ENCODE measurements at places on chromosomes 11 and 22.

DNA sequence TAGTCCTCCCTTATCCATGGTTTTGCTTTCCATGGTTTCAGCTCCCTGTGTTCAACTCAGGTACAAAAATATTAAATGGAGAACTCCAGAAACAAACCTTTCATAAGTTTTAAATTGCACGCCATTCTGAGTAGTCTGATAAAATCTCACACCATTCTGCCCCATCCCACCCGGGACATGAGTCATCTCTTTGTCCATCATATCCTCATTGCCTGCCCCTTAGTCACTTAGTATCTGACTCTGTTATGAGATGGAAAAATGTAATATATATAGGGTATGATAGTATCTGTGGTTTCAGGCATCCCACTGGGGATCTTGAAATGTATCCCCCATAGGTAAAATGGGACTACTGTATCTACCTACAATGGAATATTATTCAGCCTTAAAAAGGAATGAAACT lies 35.5 kb upstream of the FGF3 start:
- DNase-seq: peak; percentile 78

DNA sequence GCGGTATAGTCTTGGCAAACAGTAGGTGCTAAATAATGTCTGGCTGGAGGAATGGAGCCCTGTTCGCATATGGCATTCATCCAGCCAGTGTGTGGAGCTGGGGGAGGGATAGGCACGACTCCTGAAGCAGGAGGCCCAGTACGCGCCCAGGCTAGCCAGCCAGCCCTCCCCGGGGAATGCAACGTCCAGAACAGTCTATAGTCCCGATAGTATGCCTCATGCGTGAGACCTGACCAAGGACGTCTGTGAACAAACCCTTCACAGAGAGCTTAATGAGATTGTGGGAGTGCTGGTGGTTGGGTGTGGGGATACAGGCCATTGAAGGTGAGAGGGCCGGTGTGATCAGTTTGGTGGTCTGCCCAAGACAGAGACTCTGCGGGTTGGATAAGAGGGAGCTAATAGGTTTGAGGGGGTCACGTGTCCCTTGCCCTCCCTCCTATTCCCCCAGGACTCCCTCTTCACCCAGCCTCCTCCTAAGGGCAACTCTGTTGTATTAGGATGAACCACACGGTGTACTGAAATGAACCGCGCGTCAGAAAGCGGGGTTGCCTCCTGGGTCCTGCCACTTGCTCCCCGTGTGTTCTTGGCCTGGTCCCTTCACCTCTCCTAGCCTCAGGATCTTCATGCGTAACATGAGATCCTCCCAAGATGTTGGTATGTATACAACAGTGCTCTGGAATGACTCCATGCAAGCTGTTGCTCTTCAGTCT lies 987 bp upstream of the GRIK4 start:
- DNase-seq: no peak

DNA sequence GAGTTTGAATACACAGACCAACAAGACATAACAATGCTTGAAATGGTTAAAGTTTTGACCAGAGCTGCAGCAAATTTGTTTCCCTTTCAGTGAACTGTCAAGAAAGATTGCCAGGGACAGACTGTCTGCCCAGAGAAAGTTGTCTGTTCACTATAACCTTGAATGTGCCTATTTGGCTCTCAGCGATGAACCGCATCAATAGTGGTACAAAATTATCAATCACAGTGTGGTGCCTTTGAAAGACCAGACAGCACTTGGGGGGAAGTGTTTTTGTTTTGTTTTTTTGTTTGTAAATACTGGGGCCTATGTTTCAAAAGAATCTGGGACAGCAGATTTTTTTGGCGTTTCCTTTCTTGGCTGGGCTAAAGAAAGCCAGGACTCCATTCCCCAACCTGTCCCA lies 123.1 kb downstream of the CD44 start:
- DNase-seq: no peak

DNA sequence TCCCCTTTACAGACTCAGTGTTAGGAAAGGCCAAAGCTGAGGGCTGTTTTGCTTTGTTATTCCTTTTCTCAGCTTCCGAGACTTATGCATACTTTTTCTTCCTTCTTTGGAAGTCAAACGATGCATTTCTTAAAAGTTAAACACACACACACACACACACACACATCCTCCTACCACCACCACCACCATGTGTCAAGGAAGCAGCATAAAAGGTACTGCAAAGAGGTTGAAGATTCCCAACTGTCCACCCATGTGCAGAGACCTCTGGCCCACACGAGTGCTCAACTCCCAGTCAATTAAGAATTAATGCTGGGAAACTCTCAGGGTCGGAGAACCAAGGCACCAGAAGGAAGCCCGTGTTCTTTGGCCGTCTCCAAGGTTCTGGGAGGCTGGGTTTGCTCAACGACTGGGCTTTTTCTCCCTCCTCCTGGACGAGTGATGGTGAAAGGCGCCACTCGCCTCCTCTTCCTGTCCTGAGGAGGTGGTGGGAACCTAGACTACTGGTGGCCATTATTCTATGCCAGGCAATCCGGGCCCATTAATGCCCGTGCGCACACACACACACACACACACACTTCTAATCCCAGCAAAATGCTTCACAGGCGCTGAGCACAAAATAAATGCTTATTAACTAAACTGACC lies 15.1 kb downstream of the MN1 start:
- no peak for DNase-seq

- peak; percentile 81 for DNase-seq
Observed at GRCh38 chr11:47233989-47234668, 14.5 kb downstream of the ACP2 start.

DNA sequence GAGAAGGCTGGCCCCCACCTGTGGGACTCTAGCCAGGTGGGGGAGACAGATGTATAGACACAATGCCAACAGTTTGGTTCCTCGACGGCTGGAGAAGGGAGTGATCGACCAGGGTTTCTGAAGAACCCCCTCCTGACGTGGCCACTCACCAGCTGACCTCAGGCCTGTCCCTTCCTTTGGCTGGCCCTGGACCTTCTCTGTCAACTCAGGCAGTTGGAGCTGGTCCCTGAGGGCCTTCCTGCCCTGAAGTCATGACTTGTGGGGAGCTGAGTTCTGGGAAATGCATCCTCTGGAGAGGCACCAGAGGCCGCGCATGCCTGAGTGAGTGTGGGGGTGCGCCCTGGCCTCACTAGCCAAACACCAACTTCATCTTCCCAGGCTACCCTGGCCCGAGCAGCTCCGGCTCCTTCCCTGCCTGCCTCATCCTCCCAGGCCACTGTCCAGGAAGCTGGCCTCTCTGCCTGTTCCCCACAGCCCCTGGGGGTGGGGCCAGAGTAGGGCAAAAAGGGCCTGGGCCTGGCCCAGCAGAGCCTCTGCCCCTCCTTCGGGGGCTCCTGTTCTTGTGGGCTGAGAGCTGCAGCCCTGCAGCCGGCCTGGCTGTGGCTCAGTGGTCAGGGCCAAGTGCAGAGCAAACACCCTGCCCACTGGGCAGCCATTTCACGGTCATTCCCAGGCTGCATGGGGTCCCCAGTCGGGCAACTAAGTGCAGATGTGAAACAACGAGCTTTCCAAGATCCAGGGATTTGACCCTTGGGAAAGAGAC lies 23.6 kb downstream of the TXN2 start:
- DNase-seq: no peak

DNA sequence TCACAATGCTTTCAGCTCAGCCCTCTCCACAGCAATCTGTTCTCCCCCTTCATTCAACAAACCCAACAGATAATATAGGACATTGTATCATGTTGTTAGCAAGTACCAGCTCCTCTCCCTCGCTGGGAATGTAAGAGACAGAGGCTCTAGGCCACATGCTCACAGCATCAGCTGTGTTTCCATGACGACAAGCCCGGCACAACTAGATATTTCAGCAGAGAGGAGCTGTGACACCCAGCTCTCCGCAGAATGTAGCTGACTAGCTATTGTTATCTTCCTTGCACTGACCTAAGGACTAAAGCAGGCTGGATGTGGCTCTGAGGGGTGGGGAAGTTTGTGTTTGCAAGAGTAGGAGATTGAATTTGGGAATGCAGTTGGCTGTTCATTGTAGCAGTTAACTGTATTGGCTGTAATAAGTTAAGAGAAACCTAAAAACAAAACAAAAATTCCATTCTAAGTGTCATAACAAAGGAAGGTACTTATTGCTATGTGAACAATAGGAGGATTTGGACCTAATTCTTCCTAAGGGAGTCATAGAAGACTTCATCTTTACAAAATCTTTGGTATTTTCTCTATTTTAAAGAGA lies 28.0 kb upstream of the RRAS2 start:
- peak; percentile 98 for DNase-seq

GRCh38 chr11:28461338-28461737 lies 353.1 kb downstream of the METTL15 start:
- peak; percentile 18 for DNase-seq

DNA sequence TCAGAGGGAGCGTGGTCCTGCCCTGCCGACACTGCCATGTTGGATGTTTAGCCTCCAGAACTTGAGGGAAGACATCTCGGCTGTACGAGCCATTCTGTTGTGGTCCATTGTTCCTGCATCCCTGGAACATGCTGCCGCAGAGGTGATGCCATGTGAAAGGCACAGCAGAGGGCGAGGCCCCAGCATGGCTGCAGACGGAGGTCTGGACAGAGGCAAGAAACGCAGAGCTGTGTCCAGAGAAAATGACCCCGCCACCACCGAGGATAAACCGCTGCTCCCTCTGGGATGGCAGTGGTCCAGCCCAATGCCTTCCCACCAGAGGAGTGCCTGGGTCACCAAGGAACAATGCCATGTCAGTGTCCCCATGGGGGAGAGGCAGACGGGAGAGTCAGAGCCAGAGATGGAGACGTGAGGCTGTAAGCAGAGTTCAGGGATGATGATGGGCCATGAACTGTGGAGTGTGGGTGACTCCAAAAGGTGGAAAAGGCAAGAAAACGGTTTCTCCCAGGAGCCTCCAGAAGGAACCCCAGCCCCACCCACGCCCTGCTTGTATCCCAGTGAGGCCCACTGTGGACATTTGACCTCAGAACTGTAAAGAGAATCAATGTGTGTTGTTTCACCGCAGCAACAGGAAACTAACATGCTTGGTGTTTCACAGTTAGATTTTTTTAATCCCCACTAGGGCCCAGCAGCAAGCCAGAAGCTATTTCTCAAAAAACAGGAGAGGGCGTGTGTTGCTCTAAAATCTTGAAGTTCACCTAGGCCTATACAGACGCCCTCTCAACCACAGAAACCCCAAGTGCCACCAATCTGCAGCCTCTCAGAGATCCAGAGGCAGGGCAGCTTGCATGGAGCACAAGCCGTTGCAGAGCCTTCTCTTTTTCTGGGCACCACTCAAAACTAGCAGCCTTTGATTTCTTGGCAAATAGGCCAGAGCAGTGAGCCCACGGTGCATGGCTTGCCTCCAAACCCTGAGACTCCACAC lies 1422.9 kb downstream of the TBC1D22A start:
- no peak for DNase-seq

GRCh38 chr11:16278273-16278672 lies 78.1 kb downstream of the SOX6 start:
- DNase-seq: no peak

- no peak for DNase-seq
Observed at GRCh38 chr22:22465782-22466181, 42.8 kb downstream of the ZNF280B start.

GRCh38 chr11:44208976-44209603 lies 100.8 kb downstream of the ALX4 start:
- DNase-seq: no peak

DNA sequence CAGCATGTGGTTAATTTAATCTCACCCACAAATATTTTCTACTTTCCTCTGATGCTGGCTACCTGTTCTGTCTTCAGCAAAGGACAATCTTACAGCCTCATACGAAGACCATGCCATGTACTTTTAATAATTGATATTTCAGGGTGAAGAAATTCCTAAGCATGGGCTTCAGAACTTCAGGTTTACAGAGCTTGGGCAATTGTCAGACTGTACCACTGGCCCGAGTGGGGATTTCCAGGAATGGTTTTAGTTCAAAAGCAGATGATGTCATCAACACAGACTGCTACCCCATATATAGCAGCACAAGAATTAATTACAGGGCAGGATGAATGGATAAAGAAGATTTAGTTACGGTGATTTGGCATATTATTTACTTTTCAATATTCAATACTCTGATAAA lies 171.8 kb downstream of the ETS1 start:
- DNase-seq: peak; percentile 60

DNA sequence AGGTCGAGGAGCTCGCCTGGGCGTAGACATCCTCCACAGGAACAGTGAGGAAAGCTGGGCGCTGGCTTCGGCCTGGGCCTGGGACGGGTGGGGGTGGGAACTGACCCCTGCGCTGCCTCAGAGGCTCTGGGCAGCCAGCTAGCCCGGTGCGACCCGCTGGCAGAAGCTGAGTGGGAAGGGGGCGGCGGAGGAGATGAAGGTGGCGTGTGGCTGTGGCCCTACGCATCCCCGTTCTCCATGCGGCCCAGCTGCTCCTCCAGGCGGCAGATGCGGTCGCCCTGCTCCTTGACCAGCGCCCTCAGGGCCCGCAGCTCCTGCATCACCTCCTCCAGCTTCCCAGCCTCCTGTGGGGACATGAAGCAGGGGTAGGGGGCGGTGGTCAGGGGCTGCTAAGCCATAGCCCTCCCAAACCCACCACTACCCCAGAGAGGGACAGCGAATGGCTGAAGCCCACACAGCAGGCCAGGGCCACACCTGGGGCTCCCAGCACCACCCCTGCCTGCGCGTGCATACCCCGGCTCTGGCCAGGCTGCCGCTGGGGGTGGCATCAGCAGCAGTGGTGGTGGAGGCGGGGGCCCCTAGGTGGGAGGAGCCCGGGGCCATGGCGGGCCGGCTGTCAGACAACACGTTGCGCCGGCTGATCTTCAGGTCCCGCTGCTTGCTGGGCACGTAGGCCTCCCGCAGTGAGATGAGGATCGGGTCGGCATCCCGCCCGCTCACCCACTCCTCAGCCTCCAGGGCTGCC lies 848 bp upstream of the PTPRCAP start:
- no peak for DNase-seq
